ENCODE measurements at places on chromosomes 11 and 22.
A peak's percentile ranks its signal among the peaks of the same experiment; 100 is the strongest.

DNA sequence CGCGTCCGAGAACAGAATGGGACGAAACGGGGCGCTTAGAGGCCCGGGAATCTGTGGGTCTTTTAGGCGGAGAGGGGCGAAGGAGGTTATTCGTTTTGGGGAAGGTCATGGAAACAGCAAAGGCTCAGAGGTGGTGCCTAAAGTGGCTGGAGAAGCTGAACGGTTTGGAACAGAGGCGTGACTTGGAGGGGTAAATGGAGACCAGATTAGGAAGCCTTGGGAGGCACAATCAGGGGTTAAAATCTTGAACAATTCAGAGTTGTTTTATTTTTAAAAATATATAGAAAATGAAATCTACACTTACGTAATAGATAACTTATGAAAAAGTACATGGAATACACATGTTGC, 247 bp upstream of the PLAAT5 start:
- DNase-seq = no peak

- DNase-seq = no peak
Measured at GRCh38 chr11:35245786-35246185, 106.8 kb downstream of the CD44 start.

DNA sequence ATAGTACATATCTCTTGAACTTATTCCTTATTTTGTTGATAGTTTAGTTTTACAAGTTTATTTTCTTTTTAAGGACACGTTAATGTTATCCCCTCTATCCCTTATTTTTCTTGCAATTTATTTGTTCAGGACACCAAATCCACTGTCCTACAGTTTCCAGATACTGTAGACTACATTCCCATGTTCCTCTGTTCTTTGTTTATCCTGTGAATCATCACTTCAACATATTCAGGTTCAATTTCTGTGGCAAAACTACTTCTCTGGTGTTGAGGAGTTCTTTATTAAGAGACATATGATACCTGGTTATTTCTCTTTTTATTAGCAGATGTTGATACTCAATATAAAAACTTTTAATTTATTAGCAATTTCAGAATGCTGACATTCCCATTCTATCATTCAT, 72.8 kb upstream of the CLNS1A start:
- no peak for DNase-seq

GRCh38 chr22:38955926-38956325, 1.5 kb upstream of the APOBEC3A start:
- no peak for DNase-seq

- DNase-seq = no peak
Measured at GRCh38 chr11:57414612-57415212, 12.2 kb downstream of the SLC43A3 start.

DNA sequence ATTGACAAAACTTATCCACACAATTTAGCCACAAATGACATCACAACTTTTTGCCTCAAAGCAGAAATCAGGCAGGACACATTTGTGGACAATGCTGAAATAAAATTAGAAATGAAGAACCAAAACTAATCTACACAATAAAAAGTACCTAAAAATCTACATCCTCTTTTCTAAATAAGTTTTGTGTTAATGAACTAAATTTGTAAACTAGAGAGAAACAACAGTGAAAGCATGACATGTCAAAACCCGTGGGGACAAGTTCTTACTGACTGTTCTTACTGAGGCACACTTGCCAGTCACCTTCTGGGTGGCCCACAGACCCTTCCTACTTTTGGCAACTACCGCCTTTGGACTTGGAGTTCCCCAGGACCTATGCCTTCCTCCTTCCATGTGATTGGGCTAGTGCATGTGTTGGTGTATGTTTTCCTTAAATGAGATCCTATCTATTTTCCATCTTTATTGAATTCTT, 60.7 kb upstream of the MUC15 start:
- no peak for DNase-seq

GRCh38 chr22:40289991-40290459, 56.3 kb upstream of the ADSL start:
- peak; percentile 40 for DNase-seq

DNA sequence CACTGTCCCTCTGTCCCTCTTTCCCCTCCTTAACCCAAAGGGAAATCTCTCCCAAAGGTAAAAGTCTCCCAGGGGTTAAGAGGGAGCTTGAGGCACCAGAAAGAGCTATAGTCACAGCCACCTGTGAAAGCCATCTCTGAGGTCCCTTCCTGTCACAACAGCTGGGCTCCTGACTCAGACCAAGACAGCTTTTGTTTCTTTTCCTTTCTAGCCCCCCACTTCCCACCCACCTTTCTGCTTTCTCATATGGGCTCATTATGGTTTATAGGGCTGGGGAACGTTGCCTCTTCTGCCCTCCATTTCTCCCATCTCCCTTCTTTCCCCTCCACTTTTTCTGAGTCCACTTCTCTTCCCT, 19.1 kb downstream of the MIF start:
- no peak for DNase-seq

DNA sequence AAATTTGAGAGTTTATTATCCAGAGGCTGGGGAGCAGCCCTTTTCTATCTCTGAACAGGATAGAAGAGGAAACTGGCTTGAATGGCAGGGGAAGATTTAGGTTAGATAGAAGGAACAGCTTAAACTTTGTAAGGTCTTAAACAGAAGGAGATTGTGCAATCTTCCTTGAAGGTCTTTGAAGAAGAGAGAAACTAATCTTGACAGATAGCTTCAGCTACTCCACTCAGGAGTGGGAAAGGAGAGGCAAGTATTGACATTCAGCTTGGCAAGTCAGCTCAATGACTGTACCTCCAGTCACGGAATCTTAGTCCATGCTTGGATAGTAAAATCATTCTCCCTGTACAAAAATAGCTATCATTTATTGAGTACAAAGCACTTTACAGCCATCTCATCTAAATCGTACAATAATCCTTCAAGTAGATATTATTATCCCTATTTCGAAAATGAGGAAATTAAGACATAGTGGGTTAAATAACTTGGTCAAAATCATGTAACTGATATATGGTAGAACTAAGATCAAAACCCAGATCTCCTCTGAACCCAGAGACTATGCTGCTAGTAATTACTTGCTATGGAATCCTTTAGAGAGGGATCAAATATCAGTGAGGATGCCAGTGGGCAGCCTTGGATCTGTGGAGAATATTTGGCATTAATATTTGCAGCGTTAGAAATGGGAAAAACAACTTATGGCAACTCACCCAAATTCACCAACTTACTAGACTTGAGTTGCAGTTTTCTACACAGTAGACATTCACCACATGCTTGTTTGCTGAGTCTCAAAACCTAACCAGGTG, 14.6 kb downstream of the C11orf97 start:
- no peak for DNase-seq

- DNase-seq = no peak
Measured at GRCh38 chr11:112160091-112160848, 3.6 kb downstream of the IL18 start.

DNA sequence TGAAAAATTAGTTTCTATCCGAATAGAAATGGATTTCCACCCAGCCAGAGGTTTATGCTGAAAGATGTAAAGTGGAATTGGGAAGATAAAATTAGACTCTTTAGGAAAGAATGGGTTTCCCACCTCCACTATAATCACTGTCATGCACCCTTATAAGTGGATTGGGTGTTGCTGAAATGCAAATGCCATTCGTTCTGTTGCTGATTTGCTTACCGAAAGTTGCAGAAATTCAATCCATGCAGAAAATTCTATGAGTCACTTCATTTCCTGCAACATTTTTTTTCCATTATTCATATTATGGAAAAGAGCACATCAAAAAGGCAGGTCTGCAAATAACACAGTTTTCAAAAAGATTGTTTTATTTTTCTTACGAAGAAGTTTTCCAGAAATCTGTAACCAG, 65.6 kb downstream of the LDLRAD3 start:
- DNase-seq = no peak

- no peak for DNase-seq
Measured at GRCh38 chr11:32790916-32791315, 3.5 kb downstream of the CCDC73 start.

GRCh38 chr11:45045683-45046471, 95.2 kb upstream of the TP53I11 start:
- no peak for DNase-seq

DNA sequence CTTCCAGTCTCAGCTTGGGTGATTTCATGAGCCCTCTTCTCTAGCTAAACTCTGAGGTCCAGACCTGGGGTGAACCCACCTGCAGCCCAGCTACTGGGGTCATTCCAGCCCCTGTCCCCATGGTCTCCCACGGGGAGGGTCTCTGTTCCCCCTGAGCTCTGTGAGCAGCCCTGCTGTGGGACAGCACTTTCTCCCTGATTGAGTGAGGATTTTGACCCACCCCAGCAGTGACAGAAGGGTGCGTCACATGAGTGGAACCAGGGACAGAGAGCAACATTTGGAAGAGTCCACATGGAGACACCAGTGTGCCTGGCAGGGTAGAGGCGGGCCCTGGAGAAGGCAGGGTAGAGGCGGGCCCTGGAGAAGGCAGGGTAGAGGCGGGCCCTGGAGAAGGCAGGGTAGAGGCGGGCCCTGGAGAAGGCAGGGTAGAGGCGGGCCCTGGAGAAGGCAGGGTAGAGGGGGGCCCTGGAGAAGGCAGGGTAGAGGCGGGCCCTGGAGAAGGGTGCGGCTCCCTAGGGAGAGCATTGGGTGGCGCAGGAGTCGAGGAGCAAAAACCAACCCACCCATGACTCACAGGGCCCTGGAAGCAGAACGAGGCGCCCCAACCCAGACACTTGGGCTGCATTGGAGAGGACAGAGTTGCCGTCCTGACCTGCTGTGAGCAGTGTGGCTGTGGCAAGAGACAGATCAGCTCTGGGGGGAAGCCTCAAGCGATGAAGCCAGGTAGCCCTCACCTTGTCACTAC, 227.7 kb upstream of the B3GAT1 start:
- no peak for DNase-seq

GRCh38 chr22:46962406-46962805, 200.0 kb downstream of the TBC1D22A start:
- no peak for DNase-seq

- DNase-seq = no peak
Measured at GRCh38 chr11:86155200-86155844, 86.4 kb upstream of the PICALM start.

DNA sequence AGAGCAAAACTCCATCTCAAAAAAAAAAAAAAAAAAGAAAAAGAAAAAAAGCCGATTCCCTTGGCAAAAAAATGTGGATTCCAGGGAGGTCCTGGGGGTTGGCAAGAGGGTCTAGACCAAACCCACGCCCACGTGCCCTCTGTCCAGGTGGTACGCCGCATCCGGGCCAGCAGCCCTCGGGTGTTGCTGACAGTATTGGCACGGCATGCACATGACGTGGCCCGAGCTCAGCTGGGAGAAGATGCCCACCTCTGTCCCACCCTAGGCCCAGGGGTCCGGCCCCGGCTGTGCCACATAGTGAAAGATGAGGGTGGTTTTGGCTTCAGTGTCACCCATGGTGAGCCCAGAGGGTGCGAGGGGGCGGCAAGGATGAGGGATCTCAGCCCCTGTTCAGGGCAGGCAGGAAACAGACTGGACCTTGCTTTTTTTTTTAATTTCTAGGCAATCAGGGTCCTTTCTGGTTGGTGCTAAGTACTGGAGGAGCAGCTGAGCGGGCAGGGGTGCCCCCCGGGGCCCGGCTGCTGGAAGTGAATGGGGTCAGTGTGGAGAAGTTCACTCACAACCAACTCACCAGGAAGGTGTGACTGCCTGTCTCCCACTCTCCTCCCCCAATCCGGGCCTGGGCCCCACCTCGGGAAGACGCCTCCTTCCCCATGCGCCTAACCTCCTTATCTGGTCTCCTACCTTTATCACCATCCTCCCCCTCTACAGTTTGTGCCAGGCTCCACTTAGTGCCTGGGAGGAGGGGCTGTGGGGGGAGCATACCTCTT, 2.0 kb downstream of the NHERF4 start:
- no peak for DNase-seq

DNA sequence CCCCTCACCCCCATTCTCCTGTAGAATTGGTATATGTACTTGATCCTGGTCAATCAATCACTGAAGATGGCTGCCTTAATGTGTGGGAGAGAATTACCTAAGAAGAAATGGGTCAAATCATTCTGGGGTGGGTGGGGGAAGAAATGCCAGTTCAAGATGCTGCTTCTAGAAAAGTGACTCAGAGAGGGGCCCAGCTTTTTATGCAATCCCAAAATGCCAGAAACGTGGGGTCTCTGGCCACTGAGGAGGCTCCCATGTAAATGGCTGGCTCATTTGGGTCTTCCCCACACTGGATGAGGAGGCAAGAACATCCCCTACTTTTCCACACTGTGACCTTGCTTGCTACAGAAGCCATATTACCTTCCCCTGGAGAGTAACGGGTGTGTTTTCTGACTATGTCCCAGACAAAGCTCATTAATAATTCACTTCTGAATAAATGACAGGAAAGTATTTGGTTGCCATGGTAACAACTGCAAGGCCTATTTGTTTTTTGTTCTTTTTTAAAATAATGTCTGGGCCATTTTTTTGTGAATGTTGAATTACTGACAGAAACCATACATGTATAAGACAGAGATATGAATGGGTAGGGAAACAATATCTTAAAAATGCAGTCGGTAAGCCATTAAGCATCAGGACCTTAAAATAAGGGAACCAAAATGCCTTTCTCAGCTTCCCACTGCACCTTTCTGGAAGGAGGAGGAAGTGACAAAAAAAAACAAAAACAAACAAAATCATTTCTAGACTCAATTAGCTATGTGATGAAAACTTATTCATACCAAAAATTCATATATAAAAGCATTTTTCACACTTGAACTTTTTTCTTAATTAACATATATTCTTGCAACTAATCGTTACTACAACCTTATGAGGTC, 32.0 kb downstream of the SLC1A2 start:
- no peak for DNase-seq

DNA sequence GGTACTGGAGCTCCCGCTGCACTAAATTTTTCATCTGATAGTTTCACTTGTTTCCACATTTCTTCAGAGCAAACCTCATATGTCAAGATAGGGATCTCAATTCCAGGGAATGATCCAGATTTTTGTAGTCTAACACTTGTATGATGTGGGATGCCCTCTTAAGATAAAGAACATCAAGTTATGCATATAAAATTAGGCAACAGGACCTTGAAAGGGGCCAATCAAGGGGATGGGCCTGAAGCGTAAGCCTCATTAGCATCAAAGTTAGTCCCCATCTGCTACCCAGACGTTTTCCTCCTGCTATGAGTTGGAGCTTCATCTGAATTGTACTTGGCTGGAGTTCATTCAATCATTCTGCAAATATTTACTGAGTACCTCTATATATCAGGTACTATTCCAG, 17.5 kb downstream of the PDGFD start:
- no peak for DNase-seq

DNA sequence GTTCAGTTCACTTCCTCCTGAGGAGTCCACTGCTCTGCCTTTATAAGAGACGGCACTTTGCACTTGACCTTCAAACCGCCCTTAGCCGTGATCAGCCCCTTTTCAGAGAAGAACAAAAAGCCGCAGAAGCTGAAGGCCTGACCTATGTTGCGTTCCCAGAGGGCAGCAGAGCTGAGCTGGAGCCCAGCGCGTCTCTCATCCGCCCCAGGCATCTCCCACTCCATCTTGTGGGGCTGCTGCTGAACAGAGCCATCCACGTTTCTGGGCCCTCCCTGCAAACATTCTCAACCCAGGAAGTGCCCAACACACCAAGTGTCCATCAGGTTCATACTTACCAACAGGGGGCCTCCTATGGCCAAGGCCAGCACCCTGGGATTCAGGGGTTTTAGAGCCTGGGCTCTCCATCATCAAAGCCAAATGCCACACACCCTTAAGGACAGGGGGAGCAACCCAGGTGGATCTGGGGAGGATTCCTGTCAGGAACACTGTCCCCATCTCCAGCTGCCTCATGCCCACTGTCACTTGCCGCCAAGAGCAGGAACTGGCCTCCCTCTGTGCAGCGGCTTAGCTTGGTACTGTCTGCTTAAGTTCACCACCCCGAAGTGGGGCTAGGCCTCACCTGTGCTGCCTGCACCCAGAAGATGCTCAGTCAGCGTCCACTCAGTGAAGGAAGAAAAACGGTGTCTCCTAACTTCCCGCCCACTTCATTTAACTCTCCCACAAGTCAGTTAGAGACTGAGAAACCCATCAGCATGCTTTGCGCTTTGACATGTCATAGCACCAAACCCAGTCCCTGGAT, 16.0 kb upstream of the EFCAB6 start:
- DNase-seq = no peak

Measured in activated CD4-positive, alpha-beta T cell treated with anti-CD3 and anti-CD28 coated beads for 24 hours (primary cell).